ENCODE measurements at places on chromosomes 1 and 21.

DNA sequence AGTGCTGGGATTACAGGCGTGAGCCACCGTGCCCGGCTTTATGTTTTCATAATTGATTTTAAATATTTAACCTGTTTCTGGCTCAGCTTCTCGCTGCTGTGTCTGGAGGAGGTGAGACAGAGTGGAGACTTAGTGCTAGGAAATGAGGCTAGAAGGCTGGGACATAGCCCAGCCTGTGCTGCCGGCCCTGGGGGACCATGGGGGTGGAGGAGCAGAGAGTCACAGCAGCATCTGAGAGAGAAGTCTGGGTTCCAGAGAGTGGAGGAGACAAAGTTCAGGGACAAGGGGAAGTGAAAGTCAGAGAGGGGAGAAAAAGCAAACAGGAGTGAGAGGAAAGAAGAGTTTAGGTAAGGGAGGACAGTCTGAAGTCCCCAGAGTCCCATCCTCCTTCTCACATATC, 71.9 kb downstream of the LHX9 start:
- DNase-seq: no peak

DNA sequence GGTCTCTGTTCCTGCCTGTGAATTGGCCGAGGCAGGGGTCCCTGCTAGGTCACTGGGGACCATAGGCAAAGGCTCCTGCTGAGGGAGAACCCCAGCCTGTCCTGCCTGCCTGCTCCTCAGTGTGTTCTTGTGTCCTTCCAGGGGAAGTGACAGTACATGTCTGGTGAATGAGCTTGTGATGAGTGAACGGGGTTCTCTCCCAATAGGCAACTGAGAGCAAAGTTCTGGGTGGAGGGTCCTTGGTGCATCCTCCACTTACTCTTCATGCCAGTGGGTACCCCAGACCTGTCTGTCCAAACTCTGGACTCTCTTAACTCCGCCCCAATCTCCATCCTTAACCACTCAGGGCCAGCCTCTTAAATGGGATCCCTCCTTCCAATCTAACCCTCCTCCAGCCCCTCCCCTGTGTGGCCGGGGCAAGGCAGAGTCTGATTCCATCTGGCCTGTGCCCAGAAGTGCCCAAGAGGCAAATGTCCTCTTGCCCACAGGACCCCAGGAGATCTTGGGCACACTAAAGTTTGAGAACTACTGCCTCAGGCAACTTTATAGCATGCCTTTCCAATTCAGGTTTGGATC, 2.0 kb downstream of the XKR8 start:
- DNase-seq: no peak

GRCh38 chr1:62213075-62213914, 18.6 kb downstream of the L1TD1 start:
- DNase-seq: no peak

- no peak for DNase-seq
Measured at GRCh38 chr1:35210321-35211119, 17.6 kb upstream of the SFPQ start.

DNA sequence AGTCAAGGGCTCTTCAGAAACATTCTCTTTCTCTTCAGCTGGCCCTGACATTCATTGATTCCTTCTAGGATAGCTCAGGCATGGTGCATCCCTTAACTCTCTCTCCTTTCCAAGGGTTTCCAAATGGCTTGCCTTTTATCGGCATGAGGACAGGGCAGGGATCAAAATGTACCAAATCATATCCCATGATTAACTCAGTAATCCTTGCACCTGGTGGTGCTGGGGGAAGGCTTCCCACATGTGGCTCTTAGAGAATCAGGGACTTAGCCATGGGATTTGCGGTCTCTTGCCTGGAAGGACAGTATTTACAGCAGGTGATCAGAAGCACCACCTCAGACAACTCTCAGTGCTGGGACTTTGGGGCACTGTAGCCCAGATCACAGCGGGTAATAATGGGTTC, 46.2 kb upstream of the EDEM3 start:
- DNase-seq: no peak

DNA sequence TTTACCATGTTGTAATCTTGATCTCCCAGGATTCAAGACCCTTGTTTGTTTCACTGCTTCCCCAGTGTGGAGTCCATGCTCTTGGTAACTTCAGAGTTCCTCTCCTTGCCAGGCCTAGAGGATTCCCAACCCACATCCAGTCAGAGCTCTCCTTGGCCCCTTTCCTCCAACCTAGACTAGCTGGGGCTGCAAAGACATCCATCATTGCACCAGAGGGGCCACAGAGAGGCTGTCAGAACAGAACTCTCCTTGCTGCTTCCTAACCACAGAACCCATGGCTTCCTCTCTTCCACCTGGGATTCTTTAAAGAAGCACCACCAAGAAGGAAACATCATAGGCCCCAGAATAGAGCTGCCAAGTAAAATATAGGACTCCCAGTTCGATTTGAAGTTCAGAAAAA, 81.0 kb downstream of the HMGB4 start:
- DNase-seq: no peak

DNA sequence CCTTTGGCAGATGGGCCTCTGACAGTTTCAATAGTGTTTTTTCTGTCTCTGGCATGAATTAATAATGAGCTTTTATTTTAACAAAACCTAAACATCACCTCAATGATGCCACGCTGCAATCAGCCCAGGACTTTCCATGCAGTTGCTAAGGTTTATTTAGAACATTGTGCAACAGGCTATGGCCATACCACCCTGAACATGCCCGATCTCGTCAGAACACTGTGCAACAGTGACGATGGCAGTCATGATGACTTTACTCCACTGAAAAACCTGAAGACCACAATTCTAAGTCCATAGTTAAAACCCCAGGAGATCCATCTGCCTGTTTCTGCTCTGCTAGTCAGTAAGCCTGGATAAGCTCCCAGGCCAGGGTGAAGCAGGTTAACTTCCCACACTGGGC, 310.0 kb downstream of the PBX1 start:
- DNase-seq: no peak

GRCh38 chr1:94722181-94722580, 98.0 kb upstream of the SLC44A3 start:
- DNase-seq: no peak

GRCh38 chr21:36684957-36685714, 13.8 kb upstream of the SIM2 start:
- DNase-seq: no peak

DNA sequence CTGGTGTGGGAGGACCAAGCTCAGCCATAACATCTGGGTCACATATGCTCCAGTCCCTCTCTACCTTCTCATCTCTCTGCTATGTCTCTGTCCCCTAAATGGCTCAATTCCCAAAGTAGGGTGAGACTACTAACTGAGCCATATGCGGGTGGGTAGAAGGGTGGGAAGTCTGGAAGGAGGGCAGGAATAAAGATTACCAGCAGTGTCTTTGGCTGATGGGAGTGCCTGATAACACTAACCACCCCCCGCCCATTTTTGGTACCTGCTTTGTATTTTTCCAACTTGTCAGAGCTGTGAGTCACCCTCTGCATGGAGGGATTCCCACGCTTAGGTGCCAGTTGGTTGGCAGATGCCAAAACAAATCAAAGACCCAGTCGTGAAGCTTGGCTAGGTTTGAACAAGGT, 14.9 kb upstream of the SSBP3 start:
- no peak for DNase-seq

DNA sequence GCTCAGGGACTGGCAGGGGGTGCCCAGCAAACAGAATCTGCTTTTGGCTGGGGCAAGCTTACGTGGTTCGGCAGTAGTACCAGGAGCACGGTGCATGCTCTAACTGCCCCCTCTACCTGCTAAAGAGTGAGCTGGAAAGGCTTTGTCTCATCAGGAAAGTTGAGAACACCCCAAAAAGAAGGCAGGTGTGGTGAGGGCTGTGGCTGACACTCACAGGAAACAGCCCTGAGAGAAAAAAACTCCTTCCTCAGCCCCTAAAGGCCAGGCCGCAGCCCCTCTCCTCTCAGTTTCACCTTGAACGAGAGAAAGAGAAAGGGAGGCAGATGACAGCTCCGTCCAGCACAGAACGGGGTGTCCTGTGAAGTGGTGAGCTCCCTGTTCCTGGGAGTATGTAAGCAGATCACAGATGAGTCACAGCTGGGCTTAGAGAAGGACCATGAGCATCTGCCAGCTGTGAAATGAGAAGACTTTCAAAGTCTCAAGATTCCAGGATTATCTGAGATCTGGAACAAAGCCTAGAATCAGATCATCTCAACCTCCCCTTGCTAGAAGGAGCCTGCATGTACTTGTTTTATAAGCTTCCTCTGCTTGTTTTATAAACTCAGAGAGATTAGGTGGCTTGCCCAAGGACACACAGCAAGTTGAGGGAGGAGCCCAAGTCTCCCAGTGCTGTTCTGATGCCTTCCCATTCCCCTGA, 13.4 kb downstream of the LAPTM5 start:
- DNase-seq: no peak

- no peak for DNase-seq
Measured at GRCh38 chr1:229863651-229864545, 203.1 kb upstream of the GALNT2 start.

DNA sequence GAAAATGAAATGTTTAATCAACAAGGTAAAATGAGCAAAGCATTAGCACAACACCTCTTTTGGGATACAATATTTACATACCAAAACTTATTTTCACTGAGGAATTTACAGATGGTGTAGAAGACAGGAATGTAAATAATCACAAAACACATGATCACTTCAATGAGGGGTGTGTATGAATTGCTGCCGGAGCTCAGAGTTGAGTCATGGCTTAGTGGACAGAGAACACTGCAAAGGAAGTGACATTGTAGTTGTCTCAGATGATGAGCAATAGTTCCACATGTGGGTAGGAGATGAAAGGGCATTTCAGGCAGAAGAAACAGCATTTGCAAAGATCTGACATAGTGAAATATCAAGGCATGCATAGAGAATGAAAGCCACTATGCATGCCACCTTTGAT, 5.6 kb upstream of the KPRP start:
- DNase-seq: no peak

DNA sequence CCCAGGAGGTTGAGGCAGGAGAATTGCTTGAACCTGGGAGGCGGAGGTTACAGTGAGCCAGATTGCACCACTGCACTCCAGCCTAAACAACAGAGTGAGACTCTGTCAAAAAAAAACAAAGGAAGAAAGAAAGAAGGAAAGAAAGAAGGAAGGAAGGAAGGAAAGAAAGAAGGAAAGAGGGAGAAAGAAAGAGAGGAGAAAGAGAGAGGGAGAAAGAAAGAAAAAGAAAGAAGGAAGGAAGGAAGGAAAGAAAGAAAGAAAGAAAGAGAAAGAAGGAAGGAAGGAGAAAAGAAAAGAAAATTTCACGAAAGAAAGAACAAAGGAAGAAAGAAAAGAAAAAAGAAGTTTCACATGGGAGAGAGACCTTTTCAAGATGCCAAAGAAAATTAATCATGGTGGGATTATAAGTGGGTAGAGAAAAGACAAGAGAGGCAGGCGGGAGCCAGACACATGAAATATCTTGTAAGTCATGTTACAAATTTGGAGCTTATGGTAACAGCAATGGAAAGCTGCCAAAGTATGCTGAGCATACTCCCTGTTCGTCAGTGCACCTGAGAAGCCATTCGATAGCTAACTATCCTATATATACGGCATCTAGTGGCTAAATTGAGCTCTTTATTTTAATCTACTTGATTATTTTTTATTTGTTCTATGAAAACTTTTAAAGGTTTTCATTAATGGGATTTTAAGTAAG, 41.3 kb upstream of the TNFSF4 start:
- no peak for DNase-seq

DNA sequence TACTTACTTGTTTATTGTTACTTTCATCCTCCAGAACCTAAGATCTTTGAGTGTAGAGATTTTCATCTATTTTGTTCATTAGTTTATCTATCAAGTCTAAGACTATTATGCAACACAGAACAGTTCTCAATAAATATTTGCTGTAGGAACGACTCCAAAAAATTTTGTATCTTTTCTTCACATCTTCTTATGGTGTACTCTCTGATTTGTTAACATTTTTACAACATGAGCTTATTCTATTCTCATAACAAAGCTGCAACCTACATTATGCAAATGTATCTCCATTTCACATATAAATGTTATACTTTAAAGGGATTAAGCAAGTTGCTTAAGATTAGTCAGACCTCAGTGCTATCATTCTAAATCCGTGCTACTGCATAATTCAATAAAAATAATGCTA, 514.2 kb upstream of the ZP4 start:
- no peak for DNase-seq

GRCh38 chr1:189563784-189564183, 913.9 kb downstream of the BRINP3 start:
- DNase-seq: no peak

DNA sequence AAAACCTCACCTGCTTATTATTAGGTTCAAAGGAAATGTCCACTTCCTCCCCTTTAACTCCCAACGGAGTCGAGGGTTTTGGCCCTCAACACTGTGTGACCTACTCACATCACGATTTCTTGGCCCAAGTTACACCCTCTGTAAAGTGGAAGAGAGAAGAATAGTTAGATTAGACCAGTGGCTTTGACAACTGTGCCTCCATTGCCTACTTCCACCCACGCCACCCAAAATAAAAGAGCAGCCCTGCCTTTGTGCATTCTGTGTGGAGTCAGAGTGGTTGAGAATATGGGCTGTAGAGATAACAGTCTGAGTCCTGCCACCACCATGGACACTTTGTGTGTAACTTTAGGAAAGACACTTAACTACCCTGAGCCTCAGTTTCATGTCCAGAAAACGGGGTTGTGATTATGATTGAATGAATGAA, 4.1 kb upstream of the HDGF start:
- DNase-seq: no peak

- DNase-seq: no peak
Measured at GRCh38 chr1:171213559-171214454, 28.7 kb downstream of the FMO2 start.

DNA sequence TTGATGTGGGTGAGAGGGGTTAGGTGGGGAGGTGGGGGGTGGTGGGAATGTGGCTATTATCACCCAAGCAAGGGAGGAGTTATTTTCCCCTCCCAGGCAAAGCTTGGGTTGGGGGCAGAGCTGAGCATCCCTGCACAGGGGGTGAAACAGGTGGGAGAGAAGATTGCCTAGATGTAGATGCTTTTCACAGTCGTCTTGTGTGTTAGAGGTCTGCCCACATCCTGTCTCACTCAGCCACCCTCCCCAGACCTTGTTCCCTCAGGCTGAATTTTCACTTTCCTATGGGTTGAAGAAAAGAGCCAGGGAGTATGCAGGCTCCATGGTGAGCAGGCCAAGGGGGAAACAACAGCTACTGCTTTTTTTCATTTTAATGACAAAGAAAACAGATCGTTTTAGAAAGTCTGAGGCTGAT, 223.5 kb downstream of the KIF26B start:
- DNase-seq: no peak

- no peak for DNase-seq
Measured at GRCh38 chr1:64387389-64388285, 82.3 kb upstream of the CACHD1 start.

Data from activated CD4-positive, alpha-beta T cell treated with anti-CD3 and anti-CD28 coated beads for 24 hours (primary cell).